ENCODE measurements at places on chromosomes 6 and 20. TPM values are rescaled to one million over a fixed set of nuclear protein-coding genes. Genes with fewer than 3 reads are reported as not detected.

DNA sequence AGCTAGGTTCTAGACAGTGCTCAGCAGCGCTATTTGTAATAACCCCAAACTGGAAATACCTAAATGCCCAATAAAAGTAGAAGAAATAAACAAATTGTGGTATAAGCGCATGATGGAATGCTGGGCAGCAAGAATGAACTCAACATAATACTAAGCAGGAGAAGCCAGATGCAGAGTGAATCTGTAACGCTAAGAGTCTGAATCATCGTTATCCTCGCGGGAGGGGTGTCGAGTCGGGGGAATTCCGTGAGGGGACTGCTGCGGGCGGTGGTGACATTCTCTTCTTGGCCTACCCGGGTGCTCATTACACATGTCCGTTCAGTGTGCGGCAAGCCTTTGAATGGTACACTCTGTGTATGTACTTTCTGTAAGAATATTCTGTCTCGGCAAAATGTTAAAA, 83.7 kb downstream of the SULF2 start:
- no peaks in the 10 kb centered on the region for H3K36me3 ChIP-seq
- H3K4me3 ChIP-seq: no peak overlapping the region
- H3K27me3 ChIP-seq: no peaks in the 10 kb centered on the region
- no peaks in the 10 kb centered on the region for H3K4me1 ChIP-seq
- no peak overlapping the region for H3K27ac ChIP-seq

DNA sequence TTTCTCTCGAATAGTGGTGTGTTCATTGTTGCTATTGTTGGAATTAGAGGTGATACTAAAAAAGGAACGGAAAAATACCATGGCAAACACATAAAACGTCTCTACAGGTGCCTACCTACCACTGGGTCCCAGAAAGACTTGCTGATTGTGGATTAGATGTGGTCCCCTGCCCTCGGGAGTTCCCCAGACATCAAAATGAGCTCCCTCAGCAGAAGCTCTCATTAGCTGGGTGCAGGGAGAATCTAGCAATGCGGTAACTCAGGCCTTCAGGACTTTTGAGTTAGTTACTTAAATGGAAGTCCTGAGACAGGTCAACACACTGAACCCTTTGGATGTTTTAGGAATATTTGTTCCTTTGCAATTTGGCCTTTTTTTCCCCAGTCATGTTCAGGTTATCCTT, 6.1 kb downstream of the IRF4 start:
- H3K36me3 ChIP-seq: peaks cover 91% of the 10 kb centered on the region
- peaks cover 9% of the 10 kb centered on the region for H3K27me3 ChIP-seq
- peak overlapping the region; percentile 80 for H3K27ac ChIP-seq
- DNase-seq: no peak
- H3K4me3 ChIP-seq: peak overlapping the region; percentile 73
- H3K4me1 ChIP-seq: peaks cover 75% of the 10 kb centered on the region

DNA sequence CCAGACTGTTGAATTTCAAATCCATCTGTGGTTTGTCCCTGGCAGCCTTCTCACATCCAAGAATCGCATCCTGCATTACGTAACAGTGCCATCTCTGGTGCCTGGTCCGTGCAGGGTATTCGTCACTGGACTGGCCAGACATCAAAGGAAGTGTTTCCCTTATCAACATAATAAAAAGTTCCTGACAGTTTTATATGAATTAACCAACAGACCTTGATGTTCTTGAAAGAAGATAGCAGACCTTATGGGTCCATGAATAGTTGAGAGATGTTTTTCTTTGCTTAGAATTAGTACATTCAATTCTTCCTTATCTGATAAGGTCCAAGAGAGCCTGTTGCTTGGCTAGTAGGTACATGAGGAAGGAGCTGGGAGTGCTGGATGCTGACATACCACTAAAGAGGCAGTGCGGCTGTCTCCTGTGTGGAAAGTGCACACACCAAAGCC, 77.6 kb downstream of the PHACTR2 start:
- peaks cover 6% of the 10 kb centered on the region for H3K36me3 ChIP-seq
- no peaks in the 10 kb centered on the region for H3K27me3 ChIP-seq
- DNase-seq: no peak
- H3K27ac ChIP-seq: no peak overlapping the region
- peaks cover 13% of the 10 kb centered on the region for H3K4me1 ChIP-seq

DNA sequence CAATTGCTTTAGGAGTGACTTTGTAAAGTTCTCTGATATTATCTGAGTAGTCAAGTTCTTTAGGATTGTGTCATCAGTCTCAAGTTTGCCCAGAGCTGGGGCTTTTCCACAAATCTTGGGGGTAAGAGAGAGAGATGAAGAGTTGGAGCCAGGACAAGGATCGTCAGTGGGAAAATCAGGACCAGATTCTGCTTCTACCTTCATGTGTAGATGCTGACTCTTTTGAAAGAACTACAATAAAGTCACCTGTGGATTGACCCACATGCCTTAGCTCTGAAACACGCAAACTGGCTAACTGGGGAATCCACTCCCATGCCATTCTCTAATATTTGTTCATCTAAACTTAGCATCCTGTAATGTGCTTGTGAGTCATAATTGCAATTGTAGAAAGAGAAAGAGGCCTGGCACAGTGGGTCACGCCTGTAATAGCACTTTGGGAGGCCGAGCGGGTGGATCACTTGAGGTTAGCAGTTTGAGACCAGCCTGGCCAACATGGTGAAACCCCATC, 15.6 kb upstream of the BICRAL start:
- peaks cover 20% of the 10 kb centered on the region for H3K4me1 ChIP-seq
- peaks cover 21% of the 10 kb centered on the region for H3K36me3 ChIP-seq
- H3K27ac ChIP-seq: no peak overlapping the region
- H3K27me3 ChIP-seq: no peaks in the 10 kb centered on the region
- no peak for DNase-seq

DNA sequence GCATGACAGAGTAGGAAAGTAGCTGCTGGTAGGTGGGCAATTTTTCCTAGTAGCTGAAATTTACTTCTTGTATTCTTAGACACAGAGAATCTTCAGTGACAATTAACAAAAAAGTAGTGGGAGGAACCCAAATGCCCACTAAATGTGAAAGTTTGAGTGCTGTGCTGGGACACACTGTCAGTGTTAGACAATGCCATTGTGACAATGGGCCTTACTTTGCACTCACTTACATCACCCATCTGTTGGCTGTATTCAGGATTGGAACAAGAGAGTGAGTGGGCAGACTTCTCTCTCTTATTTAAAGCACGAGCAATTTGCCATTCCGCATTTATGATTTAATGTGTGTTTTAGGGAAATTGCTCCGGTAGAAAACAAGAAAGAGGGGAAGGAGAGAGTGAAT, 662.5 kb downstream of the CBLN4 start:
- no peaks in the 10 kb centered on the region for H3K36me3 ChIP-seq
- H3K27me3 ChIP-seq: no peaks in the 10 kb centered on the region
- H3K27ac ChIP-seq: no peak overlapping the region

DNA sequence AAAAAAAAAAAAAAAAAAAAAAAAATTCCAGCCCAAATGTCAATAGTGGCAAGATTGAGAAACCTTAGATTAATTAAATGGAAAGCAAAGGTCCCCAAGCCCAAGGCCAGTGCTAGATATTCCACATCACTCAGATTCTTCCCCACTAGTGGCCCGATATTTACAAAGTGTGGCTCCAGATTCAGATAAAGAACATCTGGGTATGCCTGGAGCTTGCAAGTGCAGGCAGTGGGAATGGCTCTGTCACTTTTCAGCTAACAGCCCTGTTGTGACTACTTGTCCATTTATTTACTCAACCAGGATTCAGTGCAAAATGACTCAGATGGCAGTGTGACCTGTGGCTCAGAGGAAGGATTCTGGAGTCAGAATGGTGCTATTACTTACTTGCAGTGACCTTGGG, 8.2 kb upstream of the KCNB1 start:
- H3K27ac ChIP-seq: no peak overlapping the region
- no peak for DNase-seq
- no peaks in the 10 kb centered on the region for H3K4me1 ChIP-seq
- no peaks in the 10 kb centered on the region for H3K36me3 ChIP-seq
- peaks cover 53% of the 10 kb centered on the region for H3K27me3 ChIP-seq
- no peak overlapping the region for H3K4me3 ChIP-seq

DNA sequence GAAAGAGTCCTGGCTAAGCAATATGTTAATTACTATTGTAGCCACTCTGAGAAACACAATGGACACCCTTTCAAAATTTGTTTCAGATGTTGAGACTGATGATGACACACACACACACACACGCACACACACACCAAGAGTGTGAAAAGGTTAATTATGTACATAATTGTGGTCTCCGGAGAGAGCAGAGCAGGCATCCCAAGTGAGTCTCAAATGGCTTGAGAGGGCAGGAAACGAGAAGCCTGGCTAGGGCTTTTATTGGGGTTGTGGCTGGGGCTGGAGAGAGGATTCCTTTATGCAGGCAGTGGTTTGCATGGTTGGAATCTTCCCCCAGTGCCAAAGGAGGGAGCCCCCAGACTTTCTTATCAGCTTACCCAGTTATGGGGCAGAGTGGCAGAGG, 38.2 kb upstream of the NKX2-4 start:
- H3K27ac ChIP-seq: no peak overlapping the region
- no peak for DNase-seq
- H3K4me1 ChIP-seq: no peaks in the 10 kb centered on the region
- no peak overlapping the region for H3K4me3 ChIP-seq
- no peaks in the 10 kb centered on the region for H3K36me3 ChIP-seq

- no peak for DNase-seq
- peak overlapping the region; percentile 44 for H3K27ac ChIP-seq
- H3K27me3 ChIP-seq: no peaks in the 10 kb centered on the region
- H3K4me3 ChIP-seq: peak overlapping the region; percentile 85
- peaks cover 9% of the 10 kb centered on the region for H3K36me3 ChIP-seq
- H3K4me1 ChIP-seq: peaks cover 32% of the 10 kb centered on the region
Measured at GRCh38 chr6:30345852-30346251, 896 bp downstream of the RPP21 start.

- H3K4me3 ChIP-seq: no peak overlapping the region
- H3K4me1 ChIP-seq: peaks cover 27% of the 10 kb centered on the region
- DNase-seq: no peak
- H3K27me3 ChIP-seq: no peaks in the 10 kb centered on the region
- peaks cover 6% of the 10 kb centered on the region for H3K36me3 ChIP-seq
- H3K27ac ChIP-seq: no peak overlapping the region
Measured at GRCh38 chr6:149049230-149049629, 268.3 kb upstream of the TAB2 start.

GRCh38 chr6:56843476-56844349, 111.2 kb upstream of the BEND6 start:
- no peak overlapping the region for H3K27ac ChIP-seq
- H3K4me3 ChIP-seq: peak overlapping the region; percentile 54
- DNase-seq: peak; percentile 75
- no peaks in the 10 kb centered on the region for H3K36me3 ChIP-seq
- peaks cover 8% of the 10 kb centered on the region for H3K4me1 ChIP-seq

DNA sequence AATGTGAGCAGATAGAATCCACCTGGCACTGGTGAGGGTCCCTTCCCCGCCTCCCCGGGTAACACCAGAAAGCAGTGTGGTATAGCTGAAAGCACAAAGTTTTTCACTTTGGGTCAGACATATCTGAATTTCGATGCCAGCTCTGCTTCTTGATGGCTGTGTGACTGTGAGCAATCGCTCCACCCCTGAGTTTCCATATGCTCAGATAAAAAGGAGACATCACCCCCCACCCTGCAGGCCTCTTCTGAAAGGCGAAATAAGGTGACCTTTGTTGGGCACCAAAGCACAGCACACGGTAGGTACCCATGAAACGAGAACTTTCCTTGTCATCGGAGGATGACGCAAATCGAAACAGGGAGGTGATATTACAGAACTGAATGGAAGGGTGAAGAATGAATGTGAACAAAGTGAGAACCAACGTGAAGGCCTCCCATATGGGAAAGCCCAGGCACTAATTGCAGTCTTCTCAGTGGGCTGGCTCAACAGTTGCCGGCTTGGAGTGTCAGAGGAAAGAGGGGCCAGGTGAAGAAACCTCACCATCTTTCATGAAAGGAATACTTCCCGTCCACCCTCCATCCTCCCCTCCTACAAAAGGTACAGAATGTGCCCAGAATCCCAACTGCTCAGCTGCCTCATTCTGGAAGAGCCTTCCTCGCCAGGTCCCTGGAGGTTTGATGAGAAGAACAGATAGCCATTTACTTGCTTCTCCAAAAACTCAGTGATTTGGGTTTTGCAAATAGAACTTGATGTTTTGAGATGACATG, 61.8 kb downstream of the NFATC2 start:
- peaks cover 65% of the 10 kb centered on the region for H3K36me3 ChIP-seq
- H3K4me1 ChIP-seq: peaks cover 85% of the 10 kb centered on the region
- peak; percentile 77 for DNase-seq
- peak overlapping the region; percentile 95 for H3K27ac ChIP-seq
- H3K4me3 ChIP-seq: peak overlapping the region; percentile 75
- H3K27me3 ChIP-seq: no peaks in the 10 kb centered on the region

DNA sequence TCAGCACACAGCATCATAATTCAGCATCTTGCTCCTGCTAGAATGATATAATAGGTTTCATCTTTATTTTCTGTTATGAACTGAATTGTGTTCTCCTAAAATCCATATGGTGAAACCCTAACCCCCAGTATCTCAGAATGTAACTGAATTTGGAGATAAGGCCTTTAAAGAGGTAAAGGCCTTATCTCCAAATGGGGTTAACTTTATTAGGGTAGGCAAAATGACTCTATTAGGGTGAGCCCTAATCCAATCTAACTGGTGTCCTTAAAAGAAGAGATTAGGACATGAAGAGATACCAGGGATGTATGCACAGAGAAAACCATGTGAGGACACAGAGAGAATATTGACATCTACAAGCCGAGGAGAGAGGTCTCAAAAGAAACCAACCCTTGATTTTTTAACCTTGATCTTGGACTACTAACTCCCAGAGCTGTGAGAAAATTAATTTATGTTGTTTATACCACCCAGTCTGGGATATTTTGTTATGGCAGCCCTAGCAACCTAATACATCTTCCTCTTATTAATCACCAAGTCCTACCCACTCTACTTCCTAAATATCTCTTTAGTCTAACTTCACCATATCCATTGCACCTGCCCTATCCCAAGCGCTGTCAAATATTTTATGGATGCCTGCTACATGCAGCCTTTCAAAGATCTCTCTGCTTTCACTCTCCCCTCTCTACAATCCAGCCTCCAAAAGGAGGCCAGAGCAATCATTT, 8.5 kb upstream of the MRS2 start:
- H3K27me3 ChIP-seq: peaks cover 43% of the 10 kb centered on the region
- H3K27ac ChIP-seq: no peak overlapping the region
- H3K4me3 ChIP-seq: no peak overlapping the region
- H3K36me3 ChIP-seq: no peaks in the 10 kb centered on the region
- DNase-seq: no peak

DNA sequence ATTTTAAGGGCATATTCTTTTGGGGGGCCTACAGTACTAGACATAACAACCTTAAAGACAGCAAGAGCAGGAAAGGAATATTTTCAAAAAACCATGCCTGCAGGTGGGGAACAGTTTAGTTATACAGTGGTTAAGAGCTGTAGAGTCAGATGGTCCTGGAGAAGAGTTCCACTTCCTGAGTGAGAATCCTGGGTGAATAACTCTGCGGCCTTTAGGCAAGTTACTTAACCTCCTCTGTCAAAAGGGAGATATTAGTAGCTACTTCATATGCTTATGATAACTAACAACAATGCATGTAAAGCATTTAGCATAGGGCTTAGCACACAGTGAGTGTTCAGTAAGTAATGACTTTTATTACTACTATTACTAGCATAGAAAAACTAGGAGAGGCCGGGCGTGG, 119.2 kb upstream of the TAB2 start:
- H3K36me3 ChIP-seq: peaks cover 14% of the 10 kb centered on the region
- no peak overlapping the region for H3K27ac ChIP-seq
- DNase-seq: no peak
- H3K4me1 ChIP-seq: peaks cover 8% of the 10 kb centered on the region
- H3K27me3 ChIP-seq: no peaks in the 10 kb centered on the region
- H3K4me3 ChIP-seq: no peak overlapping the region

Gene MMS22L
- 50.9 TPM for total RNA-seq

Gene CLPSL2
- total RNA-seq: not detected

Gene MARCKS
- 0.62 TPM for total RNA-seq

Gene MUCL3
- not detected for total RNA-seq
